ENCODE measurements at places on chromosomes 2 and 18. TPM values are rescaled to one million over a fixed set of nuclear protein-coding genes. Genes with fewer than 3 reads are reported as not detected.

DNA sequence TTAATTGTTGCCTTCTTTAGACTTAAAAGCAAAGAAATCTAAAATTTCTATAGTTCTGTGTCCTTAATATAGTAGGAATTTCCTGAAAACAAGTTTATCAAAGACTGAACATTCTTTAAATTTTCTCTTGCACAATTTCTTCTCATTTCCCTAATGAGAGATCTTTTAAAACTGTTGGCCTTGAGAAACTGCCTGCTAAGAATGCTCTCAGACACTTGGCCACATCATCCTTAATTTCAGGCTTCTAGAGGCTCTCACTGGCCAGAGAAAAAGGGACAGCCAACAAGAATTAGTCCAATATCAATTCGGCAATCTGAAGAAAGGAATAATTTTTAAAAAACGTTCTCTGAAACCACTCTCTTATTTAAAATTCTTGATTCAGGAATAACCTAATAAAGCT lies 167.0 kb upstream of the CREB1 start:
- DNase-seq = no peak

GRCh38 chr2:216583147-216583546 lies 50.1 kb upstream of the IGFBP2 start:
- DNase-seq = no peak

Gene UGT1A8
- total RNA-seq = 0.18 TPM

DNA sequence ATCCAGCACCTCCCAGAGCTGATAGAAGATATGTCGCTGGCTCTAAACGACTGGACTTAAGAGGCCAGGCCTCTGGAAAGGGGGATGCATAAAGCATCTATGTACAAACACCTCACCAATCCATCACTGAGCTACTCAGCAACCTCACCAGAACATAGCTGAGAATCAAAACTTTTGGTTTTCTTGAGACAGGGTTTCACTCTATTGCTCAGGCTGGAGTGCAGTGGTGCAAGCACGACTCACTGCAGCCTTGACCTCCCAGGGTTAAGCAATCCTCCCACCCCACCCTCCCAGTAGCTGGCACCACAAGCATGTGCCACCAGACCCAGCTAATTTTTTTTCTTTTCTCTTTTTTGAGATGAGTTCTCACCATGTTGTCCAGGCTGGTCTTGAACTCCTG lies 62.9 kb upstream of the MSH6 start:
- peak; percentile 88 for DNase-seq

DNA sequence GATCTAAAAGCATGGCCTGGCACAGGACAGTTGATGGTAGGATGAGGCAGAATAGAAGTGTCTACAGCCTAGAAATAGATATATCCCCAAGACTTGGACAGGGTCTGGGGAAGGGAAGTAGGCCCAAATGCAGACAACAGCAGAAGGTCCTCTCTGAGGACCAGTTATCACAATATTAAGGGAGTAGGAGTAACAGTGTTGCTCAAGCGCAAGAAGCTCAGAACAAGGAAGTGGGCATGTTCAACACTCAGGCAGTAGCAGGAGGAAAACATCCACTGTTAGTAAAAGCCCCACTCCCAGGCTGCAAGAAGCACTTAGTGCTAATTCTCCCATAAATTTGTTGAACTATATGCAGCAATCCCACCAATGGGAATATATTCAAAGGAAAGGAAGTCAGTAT lies 314.7 kb downstream of the METTL4 start:
- no peak for DNase-seq

DNA sequence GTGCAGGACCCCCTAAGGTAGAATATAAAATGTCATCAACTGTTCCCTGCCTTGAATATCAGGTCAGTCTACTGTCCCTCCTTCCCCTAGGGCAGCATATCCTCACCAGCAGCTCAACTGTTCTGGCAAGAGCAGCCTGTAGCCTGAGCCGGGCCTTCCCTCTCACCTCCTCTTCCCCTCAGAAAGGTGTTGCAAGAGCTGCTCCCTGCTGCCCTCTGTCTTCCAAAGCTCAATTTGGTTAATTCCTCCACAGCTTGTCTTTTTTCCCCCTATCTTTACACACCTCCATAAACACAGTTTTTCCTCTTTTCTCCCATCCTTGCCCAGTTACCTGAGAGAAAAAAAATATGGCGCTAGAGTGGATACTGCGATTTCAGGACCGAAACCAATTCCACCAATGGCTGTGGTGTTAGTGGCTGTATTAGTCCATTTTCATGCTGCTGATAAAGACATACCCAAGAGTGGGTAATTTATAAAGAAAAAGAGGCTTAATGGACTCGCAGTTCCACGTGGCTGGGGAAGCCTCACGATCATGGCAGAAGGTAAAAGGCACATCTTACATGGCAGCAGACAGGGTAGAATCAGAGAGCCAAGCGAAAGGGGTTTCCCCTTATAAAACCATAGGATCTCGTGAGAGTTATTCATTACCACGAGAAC lies 184.7 kb downstream of the MREG start:
- DNase-seq = peak; percentile 87

DNA sequence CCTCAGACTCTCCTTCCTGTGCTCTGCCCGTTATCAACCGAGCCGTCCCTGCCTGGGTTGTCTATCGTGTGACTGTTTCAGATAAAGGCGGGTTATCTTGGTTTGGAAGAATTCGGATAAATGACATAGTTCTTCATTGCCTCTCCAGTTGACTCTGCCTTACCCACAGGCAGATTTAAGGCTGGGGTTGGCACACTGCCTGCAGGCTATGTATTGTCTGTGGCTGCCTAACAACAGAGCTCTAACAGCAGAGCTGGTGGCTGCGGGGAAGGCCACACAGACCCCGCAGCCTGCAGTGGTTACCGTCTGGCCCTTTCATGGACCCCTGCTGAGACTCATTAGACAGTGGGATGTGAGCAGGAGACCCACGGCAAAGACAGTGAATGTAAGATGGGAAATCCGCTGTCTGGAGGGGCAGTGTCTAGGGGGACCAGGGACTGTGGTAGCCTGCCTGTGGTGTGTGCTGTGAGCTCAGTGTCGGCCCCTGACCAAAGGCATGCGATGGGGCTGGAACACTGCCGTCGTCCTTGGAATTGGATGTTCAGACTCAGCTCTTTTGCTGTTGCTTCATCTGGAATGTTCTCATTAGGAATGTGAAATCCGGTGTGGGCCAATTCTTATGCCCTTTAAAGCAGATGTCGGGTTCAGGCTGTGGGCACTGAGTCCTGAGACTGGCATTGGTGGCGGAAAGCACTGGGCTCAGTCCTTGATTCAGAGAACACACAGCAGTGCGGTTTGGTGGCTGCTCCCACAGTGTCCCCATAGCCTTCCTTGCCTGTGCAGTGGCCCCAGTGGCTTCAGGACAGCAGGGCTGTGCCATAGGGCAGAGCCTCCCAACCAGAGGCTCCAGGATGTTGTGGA lies 44.5 kb downstream of the SH3RF3 start:
- DNase-seq = no peak

- no peak for DNase-seq
Observed at GRCh38 chr18:72181241-72181764, 362.8 kb downstream of the CBLN2 start.

DNA sequence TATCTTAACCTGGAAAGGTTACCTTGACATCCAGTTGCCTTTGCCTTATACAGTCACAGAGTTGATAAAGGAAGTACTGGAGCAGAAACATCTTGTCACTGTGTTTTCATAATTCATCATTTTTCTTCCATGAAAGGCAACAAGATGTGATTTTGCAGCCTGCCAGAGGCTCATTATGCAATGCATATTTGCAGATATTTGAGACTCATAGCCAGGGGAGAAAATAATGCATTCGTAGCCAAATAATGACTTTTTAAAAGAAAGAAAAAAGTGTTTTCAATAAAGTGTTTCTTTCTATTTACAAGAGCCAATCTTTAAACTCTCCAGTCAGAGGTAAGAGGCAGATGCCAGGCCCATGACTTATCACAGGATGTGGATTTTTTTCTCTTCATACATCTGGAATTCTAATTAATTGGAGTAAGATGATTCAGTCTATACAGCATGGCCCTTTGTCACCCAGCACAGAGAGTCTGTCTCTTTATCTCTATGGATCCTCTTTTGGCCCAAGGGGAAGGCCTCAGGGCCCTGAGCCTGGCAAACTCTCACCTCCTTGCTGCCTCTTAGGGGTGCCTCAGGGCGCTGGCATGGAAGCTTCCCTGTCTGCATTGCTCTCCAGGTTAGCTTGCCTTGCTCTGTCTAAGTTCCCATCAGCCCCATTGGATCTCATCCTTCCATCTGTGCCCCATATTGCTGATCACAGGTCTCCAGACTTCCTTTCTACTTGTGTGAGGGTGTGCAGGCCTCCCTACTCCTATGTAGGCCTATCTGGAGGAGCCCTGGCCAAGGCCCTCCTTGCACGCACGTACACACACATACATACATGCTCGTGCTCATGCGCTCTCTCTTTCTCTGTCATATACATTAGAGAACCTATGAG lies 247.7 kb downstream of the TPGS2 start:
- no peak for DNase-seq

DNA sequence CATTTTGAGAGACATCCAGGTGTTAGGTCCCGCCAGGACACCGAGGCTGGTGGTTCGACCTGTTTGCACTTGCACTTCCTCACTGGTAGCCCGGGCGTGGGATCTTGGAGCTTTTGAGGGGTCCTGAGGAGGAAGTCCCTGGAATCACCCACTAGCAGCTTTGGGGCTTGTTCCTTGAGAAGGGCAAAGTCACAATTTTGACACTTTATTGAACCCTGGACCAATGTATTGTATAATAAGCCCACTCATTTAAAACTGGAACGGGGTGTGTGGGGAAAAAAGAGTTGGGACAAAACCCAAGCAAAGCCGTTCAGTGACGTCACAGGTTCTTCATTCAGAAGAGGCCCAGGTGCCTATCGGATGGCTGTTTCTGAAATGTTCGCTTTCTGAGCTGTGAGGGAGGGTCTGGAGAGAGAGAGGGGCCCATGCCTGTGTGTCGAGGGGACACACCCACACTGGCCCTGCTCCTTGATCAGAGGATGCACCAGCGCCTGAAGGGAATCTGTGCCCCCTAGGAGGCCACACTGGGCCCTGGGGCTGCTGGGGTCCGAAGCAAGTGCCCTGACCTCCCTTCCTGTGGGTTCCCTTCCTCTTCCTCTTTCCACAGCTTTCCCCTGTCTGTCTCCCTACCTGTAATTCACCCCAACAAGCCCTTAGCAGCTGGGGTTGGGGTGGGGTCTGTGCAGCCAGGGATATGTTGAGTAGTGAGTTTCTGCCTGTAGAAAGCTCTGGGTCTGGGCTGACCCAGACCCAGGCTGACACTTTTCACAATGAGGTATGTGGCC lies 2.6 kb downstream of the LPIN1 start:
- no peak for DNase-seq

DNA sequence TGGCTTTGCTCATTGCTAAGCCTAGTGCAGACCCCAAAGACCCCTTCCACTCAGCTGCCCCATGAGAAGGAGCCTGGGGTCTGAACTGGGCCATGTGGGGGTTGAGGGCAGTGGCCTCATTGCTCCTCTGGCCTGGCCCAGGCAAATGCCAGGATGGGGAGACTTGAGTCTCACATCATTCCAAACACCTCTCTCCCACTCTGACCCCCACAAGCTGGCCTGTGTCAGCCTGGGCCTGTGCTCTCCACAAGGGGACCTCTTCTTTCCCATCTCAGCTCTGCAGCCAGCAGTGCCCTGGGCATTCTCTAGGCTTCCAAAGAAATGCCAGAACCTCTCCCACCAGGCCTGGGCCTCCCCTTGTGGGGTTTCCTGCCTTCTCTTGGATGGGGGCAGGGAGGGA lies 45.8 kb upstream of the OTOF start:
- DNase-seq = no peak

DNA sequence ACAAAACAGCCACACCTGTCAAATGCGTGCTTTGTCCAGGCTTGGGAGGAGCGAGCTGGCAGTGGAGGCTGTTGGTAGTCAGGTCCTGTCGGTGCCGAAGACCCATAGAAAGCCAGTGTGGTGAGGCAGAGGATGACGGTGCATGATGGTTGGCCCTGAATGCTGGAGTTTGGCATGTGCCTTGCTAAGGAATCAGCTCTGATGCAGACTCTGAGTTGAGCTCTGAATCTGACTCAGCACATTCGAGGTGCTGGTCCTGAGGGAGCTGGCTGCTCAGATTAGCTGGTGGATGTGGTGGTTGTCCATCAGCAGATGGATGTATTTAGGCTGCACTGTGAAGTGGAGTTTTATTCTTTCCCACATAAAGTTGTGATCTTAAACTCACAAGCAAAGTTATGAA lies 111.3 kb downstream of the ARHGEF4 start:
- DNase-seq = no peak

GRCh38 chr18:35089382-35089781 lies 48.2 kb downstream of the MAPRE2 start:
- no peak for DNase-seq

- DNase-seq = peak; percentile 76
Observed at GRCh38 chr2:38602136-38602731, 494 bp downstream of the HNRNPLL start.

GRCh38 chr2:7951490-7951889 lies 730.4 kb upstream of the ID2 start:
- no peak for DNase-seq

Gene INO80D
- total RNA-seq = 8.8 TPM

DNA sequence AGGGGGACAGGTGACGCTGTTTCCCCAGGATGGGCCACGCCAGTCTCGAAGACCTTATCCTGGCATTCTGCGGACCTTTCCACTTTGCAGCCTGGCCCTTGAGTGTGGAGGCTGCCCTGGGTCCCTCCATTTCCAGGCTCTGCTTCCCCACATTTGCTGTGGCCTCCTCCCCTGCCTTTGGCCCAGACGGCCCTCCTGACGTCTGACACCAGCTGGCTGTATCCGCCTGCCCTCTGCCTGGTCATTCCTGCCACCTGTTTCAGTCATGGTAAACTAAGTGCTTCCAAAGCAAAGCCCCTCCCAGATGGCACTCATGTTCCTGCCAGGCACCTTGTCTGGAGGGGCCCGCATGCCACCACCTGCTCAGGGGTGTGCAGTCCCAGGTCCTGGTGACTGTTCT lies 95.1 kb downstream of the ASB1 start:
- DNase-seq = no peak

- DNase-seq = peak; percentile 76
Observed at GRCh38 chr2:110994250-110994961, 126.3 kb upstream of the BCL2L11 start.

Data from Karpas-422 (cell line).